ENCODE measurements at places on chromosomes 13 and 19. TPM values are rescaled to one million over a fixed set of nuclear protein-coding genes. Genes with fewer than 3 reads are reported as not detected.

CDX2 gene
- 1.1 TPM for total RNA-seq

DNA sequence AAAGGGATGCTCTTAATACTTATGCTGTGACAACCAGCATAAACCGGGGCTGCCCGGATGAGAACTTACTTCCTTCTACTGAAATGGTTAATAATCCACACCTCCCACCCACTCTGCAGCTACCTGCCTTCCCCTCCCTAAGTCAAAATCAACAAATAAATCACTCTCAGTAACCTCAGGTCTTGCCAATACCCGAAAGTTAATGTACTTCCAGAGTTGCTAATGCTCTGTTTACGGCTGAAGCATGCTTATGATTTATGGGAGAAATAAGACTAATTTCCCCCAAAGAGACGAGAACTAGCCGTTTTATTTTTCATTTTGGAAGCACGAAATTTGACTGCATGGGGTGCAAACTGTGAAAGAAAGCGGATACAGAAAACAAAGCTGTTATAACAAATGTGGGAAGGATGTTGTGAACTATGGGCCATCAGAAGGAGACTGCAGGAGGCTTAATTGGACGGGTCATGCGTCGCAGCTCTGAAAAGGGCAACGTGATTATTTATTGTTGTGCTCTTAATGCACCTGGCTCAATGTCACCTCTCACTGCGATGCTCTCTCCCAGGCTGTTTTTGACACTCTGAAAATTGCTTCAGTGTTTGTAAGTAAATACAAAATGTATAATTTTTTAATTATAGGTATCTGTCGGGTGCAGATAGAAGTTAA, 114.0 kb upstream of the SLC7A1 start:
- no peak overlapping the region for H3K27ac ChIP-seq
- no peak overlapping the region for H3K4me3 ChIP-seq
- DNase-seq = no peak
- H3K27me3 ChIP-seq = peaks cover 2% of the 10 kb centered on the region
- peaks cover 29% of the 10 kb centered on the region for H3K4me1 ChIP-seq

CFAP97D2 gene
- not detected for total RNA-seq

EFNA2 gene
- total RNA-seq = 61.4 TPM

DNA sequence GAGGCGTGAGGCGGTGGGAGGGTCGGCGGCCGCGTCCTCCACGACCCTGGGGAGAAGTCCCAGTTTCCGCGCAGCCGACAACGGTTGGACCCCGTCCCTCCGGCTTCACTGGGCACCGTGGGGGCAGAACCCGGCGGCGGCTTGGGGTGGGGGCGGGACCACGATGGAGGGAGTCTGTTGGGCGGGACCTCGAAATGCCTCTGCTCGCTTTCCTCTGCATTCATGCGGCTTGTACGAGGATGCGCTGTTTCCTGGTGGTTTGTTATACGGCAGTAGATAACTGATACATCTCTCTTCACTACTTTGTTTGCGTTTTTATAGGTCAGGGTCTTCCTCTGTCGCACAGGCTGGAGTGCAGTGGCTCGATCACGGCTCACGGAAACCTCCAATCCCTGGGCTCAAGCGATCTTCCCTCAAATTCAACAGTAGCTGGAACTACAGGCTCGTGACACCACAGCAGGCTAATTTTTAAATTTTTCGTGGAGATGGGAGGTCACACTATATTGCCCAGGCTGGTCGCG, 24.6 kb upstream of the ZNF846 start:
- H3K4me1 ChIP-seq = peaks cover 4% of the 10 kb centered on the region
- peaks cover 4% of the 10 kb centered on the region for H3K36me3 ChIP-seq
- H3K27ac ChIP-seq = peak overlapping the region; percentile 22
- peak; percentile 67 for DNase-seq
- H3K27me3 ChIP-seq = peaks cover 3% of the 10 kb centered on the region

DNA sequence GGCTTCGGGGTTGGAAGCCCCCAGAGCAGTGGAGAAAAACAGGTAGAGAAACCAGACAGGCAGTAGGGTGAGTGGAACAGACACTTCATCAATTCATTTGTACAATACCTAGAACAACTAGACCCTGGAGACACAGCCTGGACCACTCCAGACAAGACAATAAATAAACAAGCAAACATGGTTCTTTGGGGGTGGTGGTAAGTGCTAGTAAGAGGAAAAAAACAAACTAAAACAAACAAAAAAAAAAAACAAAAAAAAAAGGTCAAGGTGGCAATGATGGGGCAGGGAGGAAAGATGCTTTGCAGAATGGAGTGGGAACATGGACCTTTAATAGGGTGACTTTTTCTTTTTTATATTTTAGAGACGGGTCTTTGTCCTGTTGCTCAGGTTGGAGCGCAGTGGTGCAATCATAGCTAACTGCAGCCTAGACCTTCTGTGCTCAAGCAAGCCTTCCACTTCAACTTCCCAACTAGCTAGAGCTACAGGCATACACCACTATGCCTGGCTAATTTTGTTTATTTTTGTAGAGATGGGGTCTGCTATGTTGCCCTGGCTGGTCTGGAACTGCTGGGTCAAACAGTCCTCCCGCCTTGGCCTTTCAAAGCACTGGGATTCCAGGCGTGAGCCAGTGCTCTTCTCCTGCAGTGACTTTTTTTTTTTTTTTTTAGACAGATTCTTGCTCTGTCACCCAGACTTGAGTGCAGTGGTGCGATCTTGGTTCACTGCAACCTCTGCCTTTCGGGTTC, 3.1 kb downstream of the JUNB start:
- peaks cover 9% of the 10 kb centered on the region for H3K27me3 ChIP-seq
- peak overlapping the region; percentile 76 for H3K4me3 ChIP-seq
- DNase-seq = no peak
- peaks cover 20% of the 10 kb centered on the region for H3K4me1 ChIP-seq
- peak overlapping the region; percentile 38 for H3K27ac ChIP-seq
- no peaks in the 10 kb centered on the region for H3K36me3 ChIP-seq

DNA sequence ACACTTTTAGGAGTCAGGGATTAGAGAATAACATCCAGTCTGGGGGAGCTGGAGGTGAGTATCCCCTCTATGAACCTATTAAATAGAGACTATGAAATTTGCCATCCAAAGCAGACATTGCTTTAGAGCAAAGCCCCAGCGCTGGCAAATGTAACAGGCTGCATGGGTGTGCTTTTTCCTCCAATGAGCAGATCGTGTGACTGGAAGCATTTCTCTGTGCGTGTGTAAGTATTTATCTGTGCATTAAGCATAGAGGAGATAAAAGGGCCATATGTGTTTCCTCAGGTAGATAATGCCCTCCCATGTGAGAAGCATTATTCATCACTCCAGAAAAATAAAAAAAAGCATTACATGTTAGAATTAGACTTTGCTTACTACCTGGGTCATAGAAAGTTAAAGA, 924 bp downstream of the TNFSF13B start:
- H3K27me3 ChIP-seq = no peaks in the 10 kb centered on the region
- no peak overlapping the region for H3K27ac ChIP-seq
- H3K4me1 ChIP-seq = peaks cover 13% of the 10 kb centered on the region
- H3K36me3 ChIP-seq = no peaks in the 10 kb centered on the region

GRCh38 chr19:14425696-14426138, 6.6 kb upstream of the DDX39A start:
- no peak for DNase-seq
- no peaks in the 10 kb centered on the region for H3K36me3 ChIP-seq
- no peaks in the 10 kb centered on the region for H3K4me1 ChIP-seq
- H3K4me3 ChIP-seq = no peak overlapping the region
- H3K27me3 ChIP-seq = peaks cover 2% of the 10 kb centered on the region
- no peak overlapping the region for H3K27ac ChIP-seq

DNA sequence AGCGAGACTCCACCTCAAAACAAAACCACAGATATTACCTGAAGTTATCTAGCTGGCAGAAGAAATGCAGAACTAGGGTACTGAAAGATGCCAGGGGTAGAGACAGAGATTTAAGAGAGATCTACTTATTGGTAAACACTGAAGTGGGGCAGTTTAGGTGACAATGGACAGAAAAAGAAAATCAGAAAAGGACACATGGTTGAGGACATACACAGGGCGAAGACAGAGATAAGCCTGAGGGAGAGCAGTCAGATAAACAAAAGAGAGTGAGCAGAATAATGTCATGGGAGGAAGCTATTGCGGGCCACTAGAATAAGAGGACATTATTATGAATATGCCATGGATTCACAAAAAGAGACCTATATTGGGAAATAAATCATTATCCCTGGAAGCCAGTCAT, 3.3 kb downstream of the NEK5 start:
- no peaks in the 10 kb centered on the region for H3K36me3 ChIP-seq
- H3K27me3 ChIP-seq = peaks cover 2% of the 10 kb centered on the region
- H3K4me1 ChIP-seq = peaks cover 5% of the 10 kb centered on the region
- H3K4me3 ChIP-seq = no peak overlapping the region

CCDC8 gene
- total RNA-seq = 6.3 TPM

- H3K27ac ChIP-seq = no peak overlapping the region
- H3K36me3 ChIP-seq = no peaks in the 10 kb centered on the region
- DNase-seq = no peak
- H3K27me3 ChIP-seq = no peaks in the 10 kb centered on the region
Observed at GRCh38 chr13:37295071-37295470, 189.6 kb upstream of the CSNK1A1L start.

WDR83 gene
- 16.3 TPM for total RNA-seq

XPO4 gene
- total RNA-seq = 15.5 TPM

FPR1 gene
- not detected for total RNA-seq

- H3K36me3 ChIP-seq = no peaks in the 10 kb centered on the region
- no peak for DNase-seq
- peaks cover 2% of the 10 kb centered on the region for H3K27me3 ChIP-seq
Observed at GRCh38 chr19:18310118-18310909, 12.6 kb downstream of the LSM4 start.

DNA sequence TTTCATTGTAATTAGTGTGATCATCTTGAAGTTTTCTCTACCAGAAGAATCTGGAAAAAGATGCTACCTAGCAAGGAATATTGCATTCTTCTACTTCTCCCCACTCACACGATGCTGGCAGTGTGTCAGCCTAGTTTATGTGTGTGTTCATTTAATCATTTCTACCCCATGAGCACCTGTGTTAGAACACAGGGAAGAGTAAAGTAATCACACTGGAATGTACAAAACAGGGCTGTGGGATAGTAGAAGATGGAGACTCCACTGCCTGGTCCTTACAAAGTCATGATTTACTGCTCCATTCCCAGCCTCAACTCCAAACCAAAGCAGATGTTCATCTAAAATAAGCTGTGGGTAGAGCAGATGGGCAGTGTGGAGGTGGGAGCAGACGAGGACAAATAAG, 47.7 kb upstream of the RGCC start:
- peaks cover 4% of the 10 kb centered on the region for H3K4me1 ChIP-seq
- no peak for DNase-seq
- H3K36me3 ChIP-seq = no peaks in the 10 kb centered on the region
- H3K27me3 ChIP-seq = no peaks in the 10 kb centered on the region

GRCh38 chr19:48461982-48462655, 6.7 kb downstream of the KCNJ14 start:
- no peaks in the 10 kb centered on the region for H3K4me1 ChIP-seq
- H3K4me3 ChIP-seq = no peak overlapping the region
- no peak overlapping the region for H3K27ac ChIP-seq
- H3K27me3 ChIP-seq = peaks cover 4% of the 10 kb centered on the region
- no peaks in the 10 kb centered on the region for H3K36me3 ChIP-seq
- peak; percentile 51 for DNase-seq

DNA sequence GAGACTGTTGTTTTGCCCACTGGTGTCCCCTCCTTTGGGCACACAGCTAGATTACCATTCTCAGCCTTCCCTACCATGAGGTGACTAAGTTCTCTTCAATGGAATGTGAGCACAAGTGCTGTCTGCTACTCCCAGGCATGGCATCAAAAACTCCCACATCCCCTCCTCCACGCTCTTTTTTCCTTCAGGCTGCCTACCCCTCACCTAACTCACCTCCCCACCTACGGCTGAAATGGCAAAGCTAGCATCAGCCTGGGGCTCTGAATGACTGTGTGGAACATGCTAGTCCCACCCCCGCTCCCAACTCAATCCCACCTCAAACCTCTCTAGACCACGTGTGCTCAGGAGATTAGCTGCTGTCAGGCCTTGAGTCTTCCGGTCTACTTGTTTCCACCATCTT, 512.2 kb downstream of the DIAPH3 start:
- H3K4me3 ChIP-seq = no peak overlapping the region
- H3K36me3 ChIP-seq = no peaks in the 10 kb centered on the region
- DNase-seq = no peak
- H3K4me1 ChIP-seq = no peaks in the 10 kb centered on the region

GRCh38 chr13:102654756-102655155, 40.1 kb downstream of the METTL21C start:
- no peak overlapping the region for H3K27ac ChIP-seq
- H3K36me3 ChIP-seq = peaks cover 11% of the 10 kb centered on the region
- H3K27me3 ChIP-seq = no peaks in the 10 kb centered on the region
- no peak overlapping the region for H3K4me3 ChIP-seq
- H3K4me1 ChIP-seq = peaks cover 6% of the 10 kb centered on the region

- H3K27ac ChIP-seq = no peak overlapping the region
- H3K4me3 ChIP-seq = no peak overlapping the region
- H3K4me1 ChIP-seq = no peaks in the 10 kb centered on the region
- no peak for DNase-seq
- H3K36me3 ChIP-seq = no peaks in the 10 kb centered on the region
Observed at GRCh38 chr13:98706446-98707110, 45.9 kb downstream of the SLC15A1 start.

GRCh38 chr13:101190337-101190736, 226.0 kb downstream of the NALCN start:
- no peak for DNase-seq
- no peaks in the 10 kb centered on the region for H3K27me3 ChIP-seq
- no peak overlapping the region for H3K4me3 ChIP-seq
- peaks cover 6% of the 10 kb centered on the region for H3K4me1 ChIP-seq

- H3K27ac ChIP-seq = no peak overlapping the region
- H3K27me3 ChIP-seq = no peaks in the 10 kb centered on the region
- no peaks in the 10 kb centered on the region for H3K4me1 ChIP-seq
- no peak overlapping the region for H3K4me3 ChIP-seq
- no peak for DNase-seq
- H3K36me3 ChIP-seq = peaks cover 15% of the 10 kb centered on the region
Observed at GRCh38 chr13:32370805-32371204, 55.5 kb downstream of the BRCA2 start.

UBL3 gene
- total RNA-seq = 21.3 TPM

ZNF284 gene
- 3.9 TPM for total RNA-seq

DNA sequence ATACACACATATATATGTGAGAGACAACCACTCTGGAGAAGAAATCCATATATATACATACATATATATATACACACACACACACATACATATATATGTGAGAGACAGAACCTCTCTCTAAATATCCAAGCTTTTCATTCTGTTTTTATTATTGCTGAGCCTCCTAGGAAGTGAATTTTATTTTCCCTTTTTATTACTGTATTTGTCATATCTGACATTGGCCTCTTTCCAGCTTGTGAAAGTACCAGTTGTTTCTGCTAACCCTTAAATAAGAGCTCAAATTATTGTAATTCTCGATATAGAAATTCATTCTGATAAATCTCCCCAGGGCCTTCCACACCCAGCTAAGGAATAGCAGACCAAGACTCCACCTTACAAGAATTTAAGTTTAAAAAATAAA, 81.0 kb downstream of the NUFIP1 start:
- no peak overlapping the region for H3K4me3 ChIP-seq
- no peaks in the 10 kb centered on the region for H3K36me3 ChIP-seq
- no peak overlapping the region for H3K27ac ChIP-seq
- H3K4me1 ChIP-seq = peaks cover 4% of the 10 kb centered on the region
- no peak for DNase-seq

GRCh38 chr13:110438211-110438610, 123.3 kb downstream of the RAB20 start:
- peaks cover 6% of the 10 kb centered on the region for H3K4me1 ChIP-seq
- peaks cover 2% of the 10 kb centered on the region for H3K27me3 ChIP-seq
- H3K27ac ChIP-seq = no peak overlapping the region
- no peak overlapping the region for H3K4me3 ChIP-seq
- DNase-seq = no peak
- peaks cover 5% of the 10 kb centered on the region for H3K36me3 ChIP-seq

ZNF208 gene
- total RNA-seq = not detected
